Cerebellar cortex (tissue), 1 donor: ENCODE measurements at places on chromosomes 12 and 14.
A peak's percentile ranks its signal among the peaks of the same experiment; 100 is the strongest.

DNA sequence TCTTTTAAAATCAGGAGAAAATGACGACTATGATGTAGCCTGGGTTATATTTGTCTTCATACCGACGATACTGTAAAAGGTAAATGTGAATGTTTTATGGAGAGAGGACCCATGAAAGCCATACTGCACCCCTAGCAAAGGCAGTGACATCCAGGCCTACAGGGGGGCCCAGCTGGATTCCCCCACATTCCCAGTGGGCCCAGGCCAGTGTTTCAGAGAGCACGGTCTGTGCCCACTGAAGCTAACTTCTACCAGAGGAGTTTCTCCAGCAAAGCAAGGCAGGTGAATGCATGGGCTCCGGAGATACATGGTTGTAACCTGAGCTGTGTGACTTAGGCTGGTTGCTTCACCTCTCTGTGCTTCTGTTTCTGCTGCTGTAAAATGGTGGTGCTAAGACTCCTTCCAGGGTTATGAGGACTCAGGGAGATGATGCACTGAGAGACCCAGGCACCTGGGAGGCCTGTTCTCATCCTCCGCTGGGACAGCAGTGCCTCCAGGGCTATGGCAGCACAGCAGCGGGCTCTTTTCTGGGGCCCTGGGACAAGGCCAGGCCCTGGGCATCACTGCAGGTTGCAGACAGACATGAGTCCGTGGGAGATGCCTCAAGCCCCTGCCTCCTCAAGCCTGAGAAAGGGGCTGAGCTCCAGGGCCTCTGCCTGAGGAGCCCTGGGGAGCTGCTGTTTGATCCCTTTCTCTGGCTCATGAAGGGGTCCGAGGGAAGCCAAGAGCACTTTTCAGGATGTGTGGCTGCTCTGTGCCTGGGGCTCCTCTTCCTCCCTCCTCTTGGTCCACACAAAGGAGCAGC lies 73.7 kb downstream of the SERPINA3 start:
- no peak for DNase-seq

- DNase-seq, result no peak
Measured at GRCh38 chr12:98294051-98294805, 221.2 kb upstream of the TMPO start.

GRCh38 chr12:47768323-47768811 lies 4.7 kb upstream of the SLC48A1 start:
- DNase-seq, result no peak

DNA sequence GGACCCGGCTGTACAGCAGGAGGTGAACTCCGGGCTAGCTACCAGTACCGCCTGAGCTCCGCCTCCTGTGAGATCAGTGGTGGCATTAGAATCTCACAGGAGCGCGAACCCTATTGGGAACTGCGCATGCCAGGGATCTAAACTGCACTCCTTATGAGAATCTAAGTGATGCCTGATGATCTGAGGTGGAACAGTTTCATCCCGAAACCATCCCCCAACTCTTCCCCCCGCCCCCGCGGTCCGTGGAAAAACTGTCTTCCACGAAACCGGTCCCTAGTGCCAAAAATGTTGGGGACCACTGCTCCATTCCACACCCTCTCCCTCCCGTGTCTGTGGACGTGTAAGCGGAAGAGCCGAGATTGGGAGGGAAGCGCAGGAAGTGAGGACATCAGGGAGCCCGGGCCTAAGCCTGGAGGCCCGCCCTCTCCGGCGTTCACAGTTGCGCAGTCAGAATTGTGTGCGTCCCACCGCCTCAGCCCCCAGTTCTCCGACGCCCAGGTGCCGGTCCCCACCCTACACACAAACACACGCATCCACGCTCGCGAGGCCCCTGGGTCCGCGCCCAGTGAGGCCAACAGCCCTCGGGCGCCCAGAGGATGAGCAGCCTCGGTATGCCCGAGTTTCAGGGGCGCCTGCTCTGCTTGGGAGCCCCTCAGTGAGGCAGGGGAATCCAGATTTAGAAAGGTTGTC lies 1.8 kb upstream of the RNASE4 start:
- DNase-seq, result peak; percentile 97

DNA sequence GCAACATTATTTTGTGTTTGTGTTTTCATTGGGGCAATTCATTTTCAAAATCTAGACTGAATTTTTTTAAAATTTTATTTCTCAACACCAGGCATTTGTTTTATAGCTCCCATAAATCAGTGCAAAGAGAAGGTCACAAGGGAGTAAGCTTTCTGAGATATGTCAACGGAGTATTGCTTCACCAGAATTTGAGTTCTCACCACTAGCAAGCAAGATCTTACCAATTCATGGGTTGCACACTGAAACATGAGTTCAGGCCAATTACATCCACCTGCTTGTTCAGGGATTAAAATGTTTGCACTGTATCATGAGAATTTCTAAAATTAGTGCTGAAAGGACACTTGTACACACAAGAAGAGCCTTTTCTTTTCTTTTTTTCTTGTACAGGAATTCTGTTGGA lies 121.9 kb downstream of the CAND1 start:
- no peak for DNase-seq

DNA sequence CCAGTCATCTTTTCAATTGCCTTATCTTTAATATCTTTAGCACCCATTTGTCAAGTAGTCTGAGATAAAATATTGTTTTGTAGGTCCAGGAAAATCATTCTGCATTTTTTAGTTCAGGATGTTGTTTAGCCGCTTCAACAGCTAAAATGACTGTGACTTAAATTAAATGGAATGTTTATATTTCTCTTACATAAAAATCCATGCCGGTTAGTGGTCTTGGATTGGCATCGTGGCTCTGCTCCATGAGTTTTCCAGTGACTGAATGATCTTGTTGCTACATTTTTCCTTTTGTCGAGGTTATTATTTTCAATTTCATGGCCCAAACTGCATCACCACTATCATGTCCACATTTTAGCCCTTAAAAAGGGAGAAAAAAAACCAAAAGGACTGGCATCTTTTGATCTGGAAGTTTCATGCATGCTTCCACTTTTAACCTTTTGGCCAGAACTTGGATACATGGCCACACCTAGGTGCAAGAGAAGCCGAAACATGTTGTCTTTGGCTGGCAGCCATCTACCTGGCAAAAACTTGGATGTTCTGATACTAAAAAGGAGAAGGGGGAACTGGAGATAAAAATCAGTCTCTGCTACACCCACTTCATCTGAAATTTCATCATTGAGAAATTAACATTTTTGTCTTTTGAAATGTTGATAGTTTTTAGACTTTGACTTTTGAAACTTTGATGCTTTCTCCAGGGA lies 142.4 kb downstream of the OTOGL start:
- DNase-seq, result no peak

DNA sequence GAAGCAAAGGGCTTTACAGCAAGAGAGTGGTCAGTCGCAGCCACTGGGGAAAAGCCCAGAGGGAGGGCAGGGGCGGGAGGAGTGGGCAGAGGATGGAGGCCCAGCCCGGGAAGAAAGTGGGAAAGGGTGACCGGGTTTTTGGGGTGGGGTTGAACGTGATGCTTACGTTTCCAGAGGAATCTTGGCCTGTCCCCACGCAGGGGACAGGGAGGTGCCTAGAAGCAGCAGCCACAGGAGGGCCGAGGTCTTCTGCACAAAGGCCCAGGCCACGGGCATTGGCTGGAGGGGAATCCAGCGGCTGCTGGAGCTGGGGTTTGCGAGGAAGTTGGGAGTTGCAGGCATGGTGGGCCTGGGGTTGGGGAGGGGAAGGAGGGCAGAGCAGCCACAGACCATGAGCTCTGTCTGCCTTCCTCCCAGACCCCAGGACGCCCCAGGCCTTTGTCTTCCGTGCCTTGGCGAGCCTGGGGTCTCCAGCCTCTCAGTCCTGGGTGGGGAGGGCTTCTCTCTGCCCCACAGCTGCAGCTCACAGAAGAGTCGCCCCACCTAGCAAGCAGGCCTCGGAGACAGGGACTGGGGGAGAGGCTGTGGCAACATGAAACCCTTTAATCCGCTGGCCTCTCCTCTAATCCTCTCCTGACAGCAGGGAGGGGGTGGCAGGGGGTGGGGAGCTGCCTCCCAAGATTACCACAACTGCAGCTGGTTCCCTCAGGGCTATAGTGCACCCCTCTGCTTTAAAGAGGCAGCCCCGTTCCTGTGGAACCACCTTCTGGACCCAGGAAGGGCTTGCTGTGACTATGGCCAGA lies at the start of gene CACNA2D4:
Gene CACNA2D4 (minus strand): TSS at position 572 of the 803 bp plus-strand sequence. CDS start 179 bp downstream, at position 393.
- DNase-seq, result no peak

DNA sequence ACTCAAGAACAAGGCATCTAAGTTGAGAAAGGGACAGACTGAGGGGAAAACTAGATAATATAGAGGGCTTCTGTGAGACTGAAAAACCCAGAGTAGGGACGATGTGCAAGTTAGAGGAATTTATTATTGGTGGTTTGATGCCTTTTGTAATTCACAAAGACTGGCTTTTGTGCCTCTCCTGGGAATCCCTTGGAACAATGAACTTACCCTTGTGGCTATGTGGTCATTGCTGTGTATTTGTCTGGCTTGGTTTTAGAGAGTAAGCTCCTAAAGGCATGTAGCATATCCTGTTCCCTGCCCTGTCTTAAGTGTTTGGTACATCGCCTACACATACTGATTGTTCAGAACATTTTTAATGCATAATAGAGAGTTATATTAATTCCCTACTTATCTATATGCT lies 26.6 kb downstream of the DCN start:
- DNase-seq, result no peak

GRCh38 chr14:54446161-54446693 lies 5.1 kb upstream of the CNIH1 start:
- peak; percentile 66 for DNase-seq
